ENCODE measurements at places on chromosomes 12 and 14.

- DNase-seq, result no peak
Measured at GRCh38 chr12:32595251-32595650, 83.8 kb upstream of the DNM1L start.

DNA sequence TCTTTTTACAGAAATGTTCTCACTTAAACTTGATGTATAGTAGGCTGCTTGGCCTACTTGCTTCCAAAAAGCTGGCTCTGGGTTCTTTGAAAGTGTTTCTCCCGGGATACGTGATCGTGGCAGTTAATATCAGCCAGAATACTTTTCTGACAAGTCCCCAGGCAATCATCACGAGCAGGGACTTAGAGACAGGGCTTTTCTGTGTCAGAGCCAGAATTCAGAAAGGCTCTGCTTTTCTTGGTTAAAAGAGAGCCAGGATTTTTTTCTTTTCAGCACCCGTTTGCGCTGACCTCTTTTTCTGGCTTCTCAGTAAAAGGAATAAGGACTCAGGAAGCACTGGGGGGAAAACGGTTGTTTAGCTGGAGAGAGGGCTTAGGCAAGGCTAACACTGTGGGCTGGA, 57.8 kb upstream of the ARHGAP5 start:
- no peak for DNase-seq

DNA sequence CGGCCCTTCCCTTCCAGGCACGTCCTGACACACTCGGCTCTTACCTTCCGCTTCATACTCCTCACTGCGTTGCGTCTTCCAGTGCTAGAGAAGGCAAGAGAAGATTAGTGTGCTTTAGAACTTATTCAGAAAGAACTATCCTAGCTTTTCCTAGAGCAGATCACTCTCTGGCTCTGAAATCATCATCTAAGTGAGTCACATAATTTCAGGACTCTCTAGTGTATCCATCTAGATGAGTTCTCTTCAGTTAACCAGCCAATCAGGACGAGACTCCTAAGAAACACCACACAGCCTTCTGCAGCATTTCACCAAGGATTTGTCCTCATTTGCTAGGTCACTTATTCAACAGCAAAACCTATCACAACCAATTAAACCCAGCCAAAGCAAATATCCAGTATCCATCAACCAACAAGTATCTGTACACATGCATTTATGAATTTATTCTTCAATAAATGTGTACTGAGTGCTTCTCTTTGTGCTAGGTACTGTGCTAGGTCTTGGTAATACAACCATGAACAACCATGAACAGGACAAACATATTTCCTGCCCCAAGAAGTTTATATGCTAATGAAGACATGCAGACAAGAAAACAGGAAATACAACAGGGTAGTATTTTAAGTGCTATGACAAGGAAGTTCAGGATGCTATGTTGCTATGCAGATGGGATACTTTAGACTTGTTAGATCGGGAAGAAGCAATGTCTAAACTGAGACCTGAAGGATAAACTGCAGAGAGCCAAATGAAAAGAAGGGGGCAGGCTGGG, 52.1 kb downstream of the NIN start:
- no peak for DNase-seq

GRCh38 chr14:63960926-63961567, 108.2 kb downstream of the SYNE2 start:
- DNase-seq, result no peak

GRCh38 chr14:52936437-52936836, 14.4 kb downstream of the FERMT2 start:
- no peak for DNase-seq

- DNase-seq, result no peak
Measured at GRCh38 chr14:71554959-71555612, 377.1 kb upstream of the RGS6 start.

DNA sequence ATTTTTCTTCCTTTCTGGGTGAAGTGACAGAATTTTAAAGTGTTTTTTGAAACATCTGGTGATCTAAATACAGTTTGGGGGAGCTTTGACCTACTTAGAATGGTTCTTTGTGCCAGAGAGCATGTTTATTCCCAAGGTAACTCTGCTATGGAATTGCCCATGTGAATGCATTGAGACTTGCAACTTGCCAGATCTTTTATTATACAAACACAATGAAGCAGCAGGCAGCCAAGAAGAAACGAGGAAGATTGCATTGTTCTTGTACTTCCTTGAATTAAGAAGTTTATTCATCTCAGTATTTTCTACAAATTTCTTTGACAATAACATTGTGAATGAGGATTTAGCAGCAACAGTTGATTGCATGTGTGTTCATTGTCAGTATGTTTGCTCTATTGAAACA, 55.5 kb downstream of the FGD4 start:
- DNase-seq, result no peak

DNA sequence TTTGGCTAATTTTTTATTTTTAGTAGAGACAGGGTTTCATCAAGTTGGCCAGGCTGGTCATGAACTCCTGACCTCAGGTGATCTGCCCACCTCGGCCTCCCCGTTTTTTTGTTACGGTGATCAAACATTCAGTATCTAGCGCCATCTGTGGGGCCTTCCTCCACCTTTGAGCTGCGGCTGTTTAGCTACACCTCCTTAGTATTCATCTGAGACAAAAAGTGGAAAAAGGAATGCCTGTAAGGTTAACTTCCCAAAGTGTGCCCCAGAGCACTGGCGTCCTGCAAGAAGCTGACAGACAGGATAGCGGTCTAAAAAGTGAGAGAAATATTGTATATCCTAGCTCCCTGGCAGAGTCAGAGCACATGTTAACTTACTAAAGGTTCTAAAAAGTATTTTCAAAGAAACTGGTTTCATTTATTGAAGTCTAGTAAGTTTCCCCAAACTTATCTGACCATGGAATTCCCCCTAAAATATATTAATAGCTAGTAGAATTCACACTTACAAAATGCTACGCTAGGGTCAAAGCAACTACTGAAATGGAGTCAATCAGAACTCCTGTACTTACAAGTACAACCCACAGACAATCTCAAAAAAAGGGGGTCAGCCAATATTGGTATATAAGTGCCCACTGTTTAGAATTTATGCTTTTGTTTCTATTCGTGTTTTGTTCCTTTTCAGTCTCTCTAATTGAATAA, 59.1 kb downstream of the DUSP16 start:
- DNase-seq, result no peak

- no peak for DNase-seq
Measured at GRCh38 chr12:44053549-44054127, 217.8 kb downstream of the TMEM117 start.

Measured in T-helper 2 cell (primary cell).